ENCODE measurements at places on chromosomes 6 and 20.

- DNase-seq: no peak
Observed at GRCh38 chr6:153947808-153948447, 91.1 kb upstream of the OPRM1 start.

GRCh38 chr6:39870950-39871349, 63.3 kb downstream of the MOCS1 start:
- no peak for DNase-seq

DNA sequence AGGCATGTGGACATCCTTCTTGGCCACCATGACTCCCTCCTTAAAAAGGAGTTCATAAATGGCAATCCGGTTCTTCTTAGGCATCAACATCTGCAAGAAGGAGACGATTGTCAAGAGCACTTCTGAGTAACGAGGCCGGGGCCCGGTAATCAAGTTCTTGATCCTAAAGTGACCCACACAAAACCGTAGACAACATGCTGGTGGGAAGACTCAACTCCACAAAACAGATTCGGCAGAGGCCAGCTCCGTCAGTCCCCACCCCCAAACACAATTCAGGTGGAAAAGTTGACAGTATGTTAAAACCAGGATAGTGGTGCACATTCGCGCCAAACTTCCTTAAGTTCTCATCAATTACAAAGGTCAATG, 754 bp downstream of the RPS10 start:
- DNase-seq: no peak

- DNase-seq: no peak
Observed at GRCh38 chr20:38776363-38776762, 28.1 kb downstream of the ACTR5 start.

GRCh38 chr20:43752561-43753301, 25.9 kb upstream of the GTSF1L start:
- no peak for DNase-seq

DNA sequence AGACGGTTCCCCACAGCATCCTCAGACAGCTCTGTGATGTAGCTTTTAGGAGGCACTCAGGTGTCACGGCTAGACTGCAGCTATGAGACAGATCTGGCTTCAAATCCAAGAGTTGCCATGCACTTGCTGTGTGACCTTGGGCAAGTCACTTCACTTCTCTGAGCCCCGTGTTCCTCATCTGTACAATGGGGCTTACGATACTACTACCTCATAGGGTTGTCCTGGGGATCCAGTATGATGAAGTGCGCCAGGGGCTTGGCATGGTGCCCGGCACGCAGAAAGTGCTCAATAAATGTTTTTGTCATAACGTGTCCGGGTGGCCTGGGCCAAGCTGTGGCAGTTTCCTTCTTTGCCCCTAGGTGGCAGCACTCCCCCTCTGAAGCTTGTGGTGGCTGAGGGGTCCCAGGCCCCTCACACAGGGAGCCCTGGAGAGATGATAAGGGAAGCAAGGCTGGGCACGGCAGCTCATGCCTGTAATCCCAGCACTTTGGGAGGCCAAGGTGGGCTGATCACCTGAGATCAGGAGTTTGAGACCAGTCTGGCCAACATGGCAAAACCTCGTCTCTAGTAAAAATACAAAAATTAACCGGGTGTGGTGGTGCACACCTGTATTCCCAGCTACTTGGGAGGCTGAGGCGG, 19.1 kb upstream of the CHMP4B start:
- DNase-seq: peak; percentile 45

DNA sequence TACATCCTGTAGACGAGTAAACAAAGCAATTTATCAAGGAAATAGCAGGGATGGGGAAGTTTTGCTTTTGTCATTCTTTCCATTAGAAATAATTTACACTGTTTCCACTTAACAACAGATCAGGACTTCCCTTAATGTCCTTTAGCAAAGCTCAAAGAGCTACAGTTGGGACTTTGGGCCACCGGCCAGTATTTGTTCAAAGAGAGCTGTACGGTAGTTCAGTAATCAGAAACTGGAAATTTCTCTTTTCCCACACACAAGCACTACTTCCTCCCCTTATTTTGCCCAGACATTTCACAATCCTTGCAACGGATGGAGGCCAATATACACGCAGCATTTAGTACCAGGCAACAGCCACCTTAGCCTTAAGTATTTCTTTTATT, 12.1 kb upstream of the HINT3 start:
- DNase-seq: no peak

DNA sequence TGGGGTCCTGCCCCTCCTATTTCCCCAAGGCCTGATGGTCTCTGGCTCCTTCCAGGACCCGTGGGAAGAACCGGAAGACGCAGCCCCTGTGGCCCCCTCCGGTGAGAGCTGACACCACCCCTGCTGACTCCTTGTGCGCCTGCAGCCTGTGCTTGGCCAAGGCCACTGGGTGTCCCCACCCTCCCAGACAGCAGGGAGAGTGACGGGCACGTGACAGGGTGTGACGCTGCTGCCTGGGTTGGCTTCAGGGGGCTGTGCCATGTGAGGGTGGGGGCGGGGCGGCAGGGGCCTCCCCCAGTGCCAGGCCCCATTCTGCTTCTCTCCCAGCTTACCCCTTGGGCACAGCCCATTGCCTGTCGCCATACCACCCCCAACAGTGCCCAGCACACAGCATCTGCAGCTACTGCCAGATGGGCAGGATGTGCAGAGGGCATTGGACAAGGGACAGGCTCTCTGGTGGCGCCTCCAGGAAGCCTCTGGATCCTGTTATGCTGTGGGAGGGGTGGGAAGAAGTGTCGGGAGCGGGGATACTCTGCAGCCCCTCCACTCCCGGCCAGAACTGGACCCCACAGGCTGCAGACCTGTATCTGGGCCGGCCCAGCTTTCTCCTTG, 2.9 kb downstream of the BIRC7 start:
- no peak for DNase-seq

GRCh38 chr6:25713824-25714223, 40.7 kb upstream of the SLC17A4 start:
- no peak for DNase-seq

GRCh38 chr6:24391756-24392405, 10.9 kb upstream of the MRS2 start:
- no peak for DNase-seq

DNA sequence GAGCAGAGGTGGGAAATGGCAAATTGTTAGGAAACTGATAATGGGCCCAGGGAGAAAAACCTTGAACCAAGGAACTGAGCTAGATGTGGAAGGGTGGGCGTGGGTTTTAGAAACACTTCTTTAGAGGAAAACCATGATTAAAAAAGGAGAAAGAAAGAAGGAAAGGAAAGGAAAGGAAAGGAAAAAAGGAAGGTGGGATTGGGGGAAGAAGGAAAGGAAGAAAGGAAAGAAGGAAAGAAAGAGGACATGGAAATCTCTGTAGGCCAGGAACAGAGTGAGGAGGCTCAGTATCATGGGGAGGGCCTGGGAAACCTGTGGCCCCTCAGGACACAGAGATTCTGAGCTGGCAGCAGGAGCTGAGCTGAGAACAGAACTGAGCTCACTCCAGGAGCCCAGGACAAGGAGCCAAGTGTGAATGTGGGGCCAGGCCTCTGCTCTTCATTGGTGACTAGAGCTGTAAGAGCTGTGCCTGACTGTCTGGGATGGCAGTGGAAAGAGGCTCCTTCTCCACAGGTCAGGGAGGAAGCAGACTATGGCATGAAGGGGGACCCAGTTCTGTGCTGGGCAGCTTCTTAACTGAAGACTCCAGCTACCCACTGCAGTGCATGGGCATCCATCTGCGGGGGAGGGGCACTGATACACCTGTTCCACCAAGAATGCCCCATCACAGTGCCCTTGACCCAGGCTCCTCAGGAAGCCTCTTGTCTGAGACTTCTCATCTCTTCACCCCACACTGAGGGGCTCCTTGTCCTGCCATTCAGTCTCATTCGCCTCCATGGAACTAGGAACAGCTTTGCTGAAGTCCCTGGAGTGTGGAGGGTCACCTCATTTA, 116.1 kb upstream of the BACH2 start:
- DNase-seq: no peak

- no peak for DNase-seq
Observed at GRCh38 chr6:107423474-107423990, 35.8 kb downstream of the PDSS2 start.

DNA sequence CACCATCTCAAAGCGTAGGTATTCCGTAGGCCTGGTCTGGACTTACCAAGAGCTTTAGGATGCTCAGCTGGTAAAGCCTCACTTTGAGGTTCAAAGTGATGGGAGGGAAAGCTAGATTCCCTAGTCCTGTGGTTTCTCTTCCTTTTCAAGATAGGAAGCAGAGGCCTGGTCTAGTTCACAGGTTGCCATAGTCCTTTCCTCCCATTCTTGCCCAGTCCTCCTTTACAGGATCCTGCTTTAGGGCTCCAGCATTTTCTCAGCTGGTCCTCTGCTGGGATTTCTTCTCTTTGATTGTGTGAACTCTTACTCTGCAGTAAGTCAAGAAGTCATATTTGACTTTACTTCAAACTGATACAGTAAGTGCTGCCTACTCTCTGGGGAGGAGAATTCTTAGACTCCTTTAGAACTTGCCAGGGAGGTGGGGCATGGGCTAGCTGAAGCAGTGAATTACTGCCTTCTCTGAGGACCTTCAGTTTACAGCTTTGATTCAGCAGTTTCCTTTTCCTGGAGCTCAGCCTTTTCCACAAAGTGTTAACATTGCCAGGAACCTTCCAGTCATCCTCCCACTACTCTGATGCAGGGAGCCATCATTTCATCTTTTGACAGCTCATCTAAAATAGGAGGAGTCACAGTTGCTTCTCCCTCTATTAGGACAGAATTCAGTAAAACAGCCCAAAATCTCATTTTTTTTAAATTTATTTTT, 42.8 kb upstream of the PLCG1 start:
- DNase-seq: no peak

DNA sequence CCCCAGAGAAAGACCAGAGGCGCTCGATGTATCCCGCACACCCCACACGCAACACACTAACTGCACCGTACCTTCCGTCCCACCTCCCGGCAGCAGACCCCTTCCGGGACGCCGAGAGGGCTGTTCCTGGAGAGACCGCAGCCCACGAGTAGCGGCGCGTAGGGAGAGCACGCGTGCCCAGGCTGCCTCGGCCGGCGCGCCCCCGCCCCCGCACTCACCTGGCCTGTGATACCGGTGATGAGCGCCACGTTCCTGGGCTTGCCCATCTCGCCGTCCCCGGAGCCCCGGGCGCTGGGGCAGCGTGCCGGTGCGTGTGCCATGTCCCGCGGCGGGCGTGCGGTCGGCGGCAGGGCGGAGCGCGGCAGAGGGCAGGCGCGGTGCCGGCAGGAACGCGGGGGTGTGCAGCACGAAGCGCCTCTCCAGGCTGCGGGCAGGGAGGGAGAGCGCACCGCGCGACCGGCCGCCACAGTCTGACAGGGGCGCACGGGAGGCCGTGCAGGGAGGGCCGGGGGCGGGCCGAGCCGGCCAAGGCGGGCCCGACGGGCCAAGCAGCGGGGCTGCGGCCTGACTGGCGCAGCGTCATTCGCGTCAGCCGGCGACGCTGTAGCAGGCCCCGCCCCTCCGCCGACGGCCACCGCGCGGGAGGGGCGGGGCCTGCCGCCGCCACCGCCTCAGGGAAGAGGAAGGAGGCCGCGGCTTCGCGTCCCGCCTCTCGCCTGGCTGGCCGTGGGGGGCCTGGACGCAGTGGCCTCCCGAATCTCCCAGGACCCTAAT, at the start of gene GMDS:
Gene GMDS, minus strand, starts transcription at position 503 of the 774 bp plus-strand sequence.
- peak; percentile 78 for DNase-seq

- no peak for DNase-seq
Observed at GRCh38 chr6:80263585-80263984, 157.1 kb downstream of the BCKDHB start.

DNA sequence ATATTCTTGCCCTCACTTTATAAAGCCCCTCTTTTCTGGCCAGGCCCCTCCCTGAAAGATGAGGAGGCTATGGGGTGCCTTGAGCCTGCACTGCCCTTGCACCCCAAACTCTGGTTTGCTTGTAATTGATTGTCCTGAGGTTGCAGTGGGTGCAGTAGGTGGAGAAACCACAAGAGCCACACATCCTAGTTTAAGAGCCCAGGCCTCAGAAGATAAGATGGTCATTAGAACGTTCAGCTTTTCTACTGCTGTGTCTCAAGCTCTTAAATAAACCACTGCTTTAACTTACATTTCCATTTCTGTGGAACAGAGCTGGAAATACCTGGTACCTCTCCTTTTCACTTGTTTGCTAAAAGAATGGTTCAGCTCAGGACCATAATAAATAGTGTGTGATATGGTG, 9.0 kb downstream of the MRAP2 start:
- no peak for DNase-seq

GRCh38 chr6:20907486-20908071, 373.3 kb downstream of the CDKAL1 start:
- DNase-seq: no peak

- DNase-seq: no peak
Observed at GRCh38 chr6:1310628-1311399, 1.1 kb upstream of the FOXQ1 start.

DNA sequence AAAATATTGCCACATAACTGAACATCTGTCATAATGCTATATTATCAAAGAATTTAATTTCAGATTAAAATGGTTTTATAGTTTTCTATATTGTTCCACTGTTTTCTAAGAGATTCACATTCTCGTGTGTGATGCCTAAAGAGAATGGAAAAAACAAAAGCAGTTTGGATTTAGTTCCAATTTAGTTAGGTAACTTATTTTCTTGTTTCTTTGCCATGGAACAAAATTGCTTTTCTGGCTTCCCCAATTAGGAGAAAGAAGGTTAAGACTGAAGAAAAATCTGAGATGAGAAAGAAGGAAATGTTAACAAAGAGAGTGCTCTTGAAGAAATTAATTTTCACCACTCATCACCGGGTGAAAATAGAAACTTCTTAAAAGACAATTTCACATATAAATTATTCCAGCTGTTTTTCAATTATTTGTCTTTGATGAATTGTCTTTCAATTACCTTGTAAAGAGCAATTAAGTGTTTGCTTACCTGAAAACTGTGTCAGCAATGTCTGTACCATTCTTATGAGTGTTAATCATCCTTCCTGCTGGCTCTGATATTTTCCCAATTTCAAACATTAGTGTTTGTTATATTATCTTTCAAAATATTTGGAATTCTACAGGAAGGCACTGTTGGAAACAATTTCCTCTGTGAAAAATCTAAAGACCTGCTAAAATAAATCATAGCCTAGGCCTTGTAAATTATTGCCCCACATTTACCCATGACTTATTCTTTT, 19.5 kb downstream of the PHACTR2 start:
- no peak for DNase-seq

- no peak for DNase-seq
Observed at GRCh38 chr20:25199473-25200260, 4.2 kb downstream of the ENTPD6 start.

- DNase-seq: no peak
Observed at GRCh38 chr20:49896204-49896603, 19.1 kb downstream of the SPATA2 start.

DNA sequence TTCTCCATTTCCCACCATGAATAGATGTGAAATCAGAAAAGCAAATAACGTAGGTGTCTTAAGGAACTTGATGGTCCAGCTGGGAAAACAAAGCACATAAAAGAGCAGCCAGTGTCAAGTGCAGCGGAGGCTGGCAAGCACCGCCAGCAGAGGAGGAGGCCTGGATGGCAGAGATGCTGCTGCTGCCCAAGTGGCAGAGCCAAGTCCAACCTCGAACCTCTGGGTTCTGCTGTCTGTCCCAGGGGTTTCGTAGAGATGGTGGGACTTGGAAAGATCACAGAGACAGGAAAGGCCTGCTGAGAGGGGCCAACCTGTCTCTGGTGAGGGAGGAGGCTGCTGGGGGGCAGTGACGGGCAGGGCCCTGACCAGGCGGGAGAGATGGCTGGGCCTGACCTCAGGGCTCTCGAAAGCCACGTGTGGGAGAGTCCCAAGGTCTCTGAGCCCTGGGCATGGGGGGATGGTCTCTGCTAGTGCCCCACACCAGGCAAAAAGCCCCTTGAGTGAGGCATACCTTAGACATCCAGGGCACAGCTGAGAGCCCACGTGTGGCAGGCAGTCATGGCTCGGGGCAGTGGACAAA, 77.3 kb downstream of the TCP11 start:
- no peak for DNase-seq

All from CD8-positive, alpha-beta memory T cell (primary cell).